IPS-NIHi11 (cell line): ENCODE measurements at places on chromosomes 6 and 20.
A peak's percentile ranks its signal among the peaks of the same experiment; 100 is the strongest.

- no peak for DNase-seq
Measured at GRCh38 chr6:53615633-53616449, 49.7 kb downstream of the KLHL31 start.

- no peak for DNase-seq
Measured at GRCh38 chr6:146211646-146212045, 182.8 kb downstream of the GRM1 start.

DNA sequence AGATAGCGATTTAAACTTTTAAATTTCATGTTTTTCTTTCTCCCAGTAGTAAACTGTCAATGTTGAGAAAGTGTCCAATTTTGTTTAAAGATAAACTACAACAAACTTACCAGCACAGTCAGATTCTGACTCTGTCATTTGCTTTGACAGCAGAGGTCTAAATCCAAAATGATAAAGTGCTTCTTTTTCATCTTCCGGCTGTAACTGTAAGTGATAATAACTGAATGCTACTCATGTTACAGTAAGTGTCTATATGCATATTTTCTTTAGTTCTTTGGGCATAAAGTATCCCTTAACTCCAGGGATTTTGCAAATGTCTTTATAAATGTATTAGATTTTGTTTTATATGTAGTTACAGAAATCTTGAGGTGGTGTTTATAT, 610.4 kb downstream of the RFPL4B start:
- no peak for DNase-seq

DNA sequence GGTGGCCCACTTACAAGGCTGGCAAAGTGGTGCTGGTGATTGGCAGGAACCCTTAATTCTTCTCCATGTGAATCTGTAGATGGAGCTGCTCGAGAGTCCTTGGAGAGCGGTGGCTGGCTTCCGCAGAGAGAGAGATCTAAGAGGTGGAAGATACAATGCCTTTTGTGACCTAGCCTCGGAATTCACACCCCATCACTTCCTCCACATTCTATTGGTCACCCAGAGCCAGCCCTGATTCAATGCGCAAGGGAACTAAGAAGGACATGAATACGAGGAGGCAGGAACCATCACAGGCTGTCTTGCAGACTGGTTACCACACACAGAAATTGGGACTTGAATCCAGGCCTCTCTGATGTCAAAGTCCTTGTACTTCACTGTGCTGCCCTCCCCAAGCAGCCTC, 128.9 kb upstream of the PROKR2 start:
- DNase-seq = no peak

DNA sequence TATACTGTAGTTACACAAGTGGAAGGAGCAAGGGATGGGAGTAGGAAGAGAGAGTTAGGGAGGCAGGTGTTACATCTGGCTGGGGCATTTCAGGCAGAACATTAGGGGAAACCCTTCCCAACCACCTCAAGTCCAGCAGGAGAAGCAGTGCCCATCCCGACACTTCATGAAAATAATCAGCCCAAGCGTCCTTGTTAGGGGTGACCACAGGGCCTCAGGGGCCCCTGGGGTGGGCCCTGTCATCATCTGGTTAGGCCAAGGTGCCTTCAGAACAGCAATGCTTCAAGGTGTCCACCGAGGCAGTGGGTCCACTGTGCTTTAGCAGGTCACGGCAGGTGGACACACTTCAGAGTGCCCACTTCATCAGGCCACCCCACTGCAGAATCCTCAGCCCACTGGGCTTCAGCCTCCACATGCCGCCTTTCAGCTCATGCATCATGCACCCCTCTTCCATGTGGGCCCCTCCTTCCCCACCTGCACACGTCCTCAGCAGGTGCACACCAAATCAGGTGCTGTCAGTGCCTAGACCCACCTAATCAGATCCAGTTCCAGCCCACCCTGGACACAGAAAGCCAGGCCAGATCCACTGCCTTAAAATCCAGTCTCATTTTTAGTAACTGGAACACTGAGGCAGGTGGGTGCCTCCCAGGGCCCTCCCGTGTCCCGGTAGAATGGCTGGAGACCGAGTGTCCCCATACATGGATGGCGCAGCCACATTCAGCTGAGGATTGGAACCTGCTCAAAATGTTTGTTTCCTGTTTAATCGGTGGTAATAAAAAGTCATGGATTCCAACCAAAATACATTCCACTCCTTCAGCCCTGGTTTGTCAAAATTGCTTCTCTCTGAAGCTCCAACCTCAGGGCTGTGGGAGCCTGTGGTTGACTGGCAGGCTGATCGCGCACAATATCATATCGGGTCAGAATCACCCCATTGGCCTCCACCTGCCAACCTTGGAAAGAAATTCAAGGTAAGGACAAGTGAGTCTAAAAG, 99.5 kb downstream of the ANKRD60 start:
- DNase-seq = no peak

DNA sequence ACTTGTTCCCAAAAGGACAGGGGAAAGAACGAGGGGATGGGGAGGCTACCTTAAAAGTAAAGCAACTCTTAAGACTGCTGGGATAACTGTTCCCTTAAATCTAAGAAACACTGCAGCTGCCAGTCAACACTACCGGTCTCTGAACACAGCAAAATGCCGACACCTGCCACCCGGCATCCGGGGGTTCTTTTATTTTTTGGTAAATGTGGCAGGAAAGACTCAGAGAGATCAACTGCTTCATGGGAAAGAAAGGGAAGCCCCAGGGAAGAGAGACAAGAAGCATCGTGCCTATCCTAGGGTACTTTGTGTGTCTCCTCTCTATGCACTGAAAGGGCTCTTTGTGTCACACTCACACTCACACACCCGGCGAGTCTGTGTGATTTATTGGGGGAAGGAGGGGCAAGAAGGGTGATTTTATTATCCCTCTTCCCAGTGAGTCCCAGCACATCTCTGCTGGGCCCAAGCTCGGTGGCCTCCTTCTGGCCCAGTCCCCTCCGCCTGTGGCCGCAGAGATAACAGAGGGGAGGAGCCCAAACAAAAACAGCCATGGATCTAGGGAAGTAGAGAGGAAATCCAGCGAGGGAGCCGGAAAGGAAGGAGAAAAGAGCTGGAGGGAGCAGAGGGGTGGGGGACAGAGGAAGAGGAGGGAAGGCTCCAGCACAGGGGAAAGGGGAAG, 1.4 kb downstream of the FYN start:
- DNase-seq = no peak

DNA sequence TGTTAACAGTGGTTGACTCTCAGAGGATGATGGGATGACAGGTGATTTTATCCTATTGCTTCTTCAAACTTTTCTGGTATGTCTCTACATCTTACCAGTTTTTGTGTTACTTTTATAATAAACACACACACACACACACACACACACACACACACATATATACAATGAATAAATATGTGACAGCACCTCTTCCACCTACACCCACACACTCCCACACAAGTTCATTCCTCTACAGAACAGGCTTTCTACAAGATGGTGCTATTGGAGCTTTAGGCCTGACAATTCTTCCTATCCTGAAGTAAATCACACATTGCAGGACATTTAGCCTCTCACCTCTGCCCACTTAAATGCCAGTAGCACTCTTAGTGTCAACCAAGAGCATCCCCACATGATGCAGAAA, 46.7 kb upstream of the STK35 start:
- no peak for DNase-seq

DNA sequence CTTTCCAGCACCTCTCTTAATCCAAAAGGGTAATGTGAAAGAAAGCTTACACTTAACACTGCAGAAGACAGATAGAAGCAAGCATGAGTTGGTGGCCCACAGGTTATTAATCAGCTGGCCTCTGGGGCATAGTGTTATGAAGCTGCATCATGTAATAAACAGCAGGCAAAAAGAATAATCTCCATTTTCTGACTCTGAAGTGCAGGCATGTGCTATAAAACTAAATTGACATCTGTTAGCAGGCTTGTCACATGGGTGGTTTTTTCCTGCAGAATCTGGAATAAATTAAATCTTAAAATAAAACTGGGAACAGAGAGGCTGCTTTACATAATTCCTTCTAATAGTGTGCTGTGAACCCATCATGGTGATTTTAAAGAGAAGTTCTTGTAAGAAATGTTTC, 73.3 kb downstream of the METTL24 start:
- no peak for DNase-seq

DNA sequence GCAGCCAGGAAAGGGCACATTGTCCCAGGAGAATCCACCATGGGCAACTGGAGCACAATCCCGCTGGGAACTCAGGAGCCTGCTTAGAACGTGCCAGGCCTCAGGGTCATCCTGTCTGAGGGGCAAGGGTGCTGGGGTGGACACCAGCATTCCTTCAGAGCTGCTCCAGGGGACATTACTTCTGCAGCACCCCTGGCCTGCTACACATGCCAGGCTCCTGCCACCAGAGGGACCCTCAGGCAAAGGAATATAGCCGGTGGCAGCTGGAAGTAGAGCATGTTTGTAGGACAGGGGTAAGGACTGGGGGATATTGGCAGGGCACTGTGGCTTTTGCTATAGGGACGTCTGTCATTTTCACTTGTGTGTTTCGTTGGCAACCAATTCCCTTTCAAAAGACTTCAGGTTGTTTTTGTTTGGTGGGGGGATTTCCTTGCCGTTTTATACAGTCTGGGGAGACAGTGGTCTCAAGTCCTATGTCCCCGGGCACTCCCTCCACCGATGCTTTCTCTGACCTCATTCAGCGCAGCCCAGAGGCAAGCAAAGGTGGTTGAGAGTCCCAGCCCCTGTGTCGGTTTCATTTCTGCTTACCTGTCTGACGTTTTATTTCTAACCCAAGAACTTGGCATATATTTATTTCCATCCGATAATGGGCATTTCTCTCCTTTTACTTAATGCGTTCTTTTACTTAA, 130.8 kb downstream of the JPH2 start:
- DNase-seq = peak; percentile 62

- DNase-seq = no peak
Measured at GRCh38 chr6:81979767-81980166, 227.3 kb upstream of the TENT5A start.

DNA sequence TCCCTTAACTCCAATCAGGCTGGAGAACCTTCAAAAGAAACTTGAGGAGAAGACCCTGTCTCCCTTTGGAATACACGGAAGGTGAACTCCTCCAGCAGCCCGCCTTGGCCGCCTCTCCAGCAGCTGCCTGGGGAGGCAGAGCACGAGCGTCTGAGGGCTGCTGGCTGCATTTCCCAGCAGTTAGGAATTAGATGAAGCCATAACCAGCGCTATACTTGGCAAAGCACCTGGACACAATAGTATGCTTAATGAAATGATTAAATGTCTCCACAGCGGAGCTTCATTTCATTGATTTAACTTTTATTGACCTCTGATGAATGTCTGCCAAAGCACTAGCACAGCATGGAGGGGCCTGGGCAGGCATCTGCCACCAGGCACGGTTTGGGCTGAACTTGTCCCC, 73.5 kb downstream of the TMEM242 start:
- DNase-seq = no peak

GRCh38 chr20:48574383-48574782, 253.4 kb downstream of the PREX1 start:
- peak; percentile 67 for DNase-seq

DNA sequence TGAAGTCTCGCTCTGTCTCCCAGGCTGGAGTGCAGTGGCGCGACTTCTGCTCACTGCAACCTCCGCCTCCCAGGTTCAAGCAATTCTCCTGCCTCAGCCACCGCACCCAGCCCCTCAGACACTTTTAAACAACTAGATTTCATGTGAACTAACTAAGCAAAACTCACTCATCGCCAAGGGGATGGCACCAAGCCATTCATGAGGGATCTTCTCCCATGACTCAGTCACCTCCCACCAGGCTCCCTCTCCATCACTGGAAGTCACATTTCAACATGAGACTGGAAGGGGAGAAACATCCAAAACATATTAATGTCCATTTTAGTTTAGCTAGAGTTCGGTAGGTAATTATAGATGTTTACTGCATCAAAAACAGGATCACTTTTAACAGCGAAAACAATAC, 95.9 kb upstream of the PRL start:
- no peak for DNase-seq

DNA sequence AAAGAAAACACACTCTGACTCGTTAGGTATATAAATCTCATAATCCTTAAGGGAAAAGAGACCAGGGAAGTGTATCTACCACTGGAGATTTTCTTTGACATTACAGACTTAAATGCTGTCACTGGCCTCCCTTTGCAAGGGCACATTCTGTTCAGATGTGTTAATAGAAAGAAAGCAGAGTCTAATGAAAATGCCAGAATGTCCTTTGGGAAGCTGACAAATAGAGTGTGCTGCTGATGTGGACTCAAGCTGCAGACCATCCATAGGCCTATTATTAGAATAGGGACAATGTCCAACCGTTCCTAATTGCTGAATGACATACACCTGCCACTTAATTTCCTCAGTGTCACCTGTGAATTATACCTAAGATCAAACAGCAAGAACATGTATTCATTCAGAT, 41.2 kb downstream of the SLC35D3 start:
- no peak for DNase-seq

- no peak for DNase-seq
Measured at GRCh38 chr20:47805951-47806350, 20.7 kb upstream of the SULF2 start.
